Caco-2 (cell line): ENCODE measurements at places on chromosomes 13 and 19. TPM values are rescaled to one million over a fixed set of nuclear protein-coding genes. Genes with fewer than 3 reads are reported as not detected.
A peak's percentile ranks its signal among the peaks of the same experiment; 100 is the strongest.

DNA sequence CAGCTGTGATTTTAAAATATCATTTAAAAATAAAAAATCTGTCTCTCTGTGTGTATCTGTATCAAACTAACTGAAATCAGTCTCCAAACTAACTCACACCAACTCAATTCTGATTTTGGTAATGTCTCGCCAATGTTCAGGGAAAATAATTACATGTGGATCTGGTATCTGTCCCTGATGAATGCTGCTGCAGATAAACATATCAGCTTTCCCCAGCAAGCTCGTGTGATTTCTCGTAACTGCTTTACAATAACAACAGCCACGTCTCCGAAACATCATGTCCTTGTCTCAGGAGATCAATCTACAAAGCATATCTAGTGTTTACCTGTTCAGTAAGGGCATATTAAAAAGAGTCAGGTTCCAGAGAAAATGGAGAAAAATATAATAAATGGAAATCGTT lies 129.0 kb downstream of the IRS2 start:
- no peak for DNase-seq

DNA sequence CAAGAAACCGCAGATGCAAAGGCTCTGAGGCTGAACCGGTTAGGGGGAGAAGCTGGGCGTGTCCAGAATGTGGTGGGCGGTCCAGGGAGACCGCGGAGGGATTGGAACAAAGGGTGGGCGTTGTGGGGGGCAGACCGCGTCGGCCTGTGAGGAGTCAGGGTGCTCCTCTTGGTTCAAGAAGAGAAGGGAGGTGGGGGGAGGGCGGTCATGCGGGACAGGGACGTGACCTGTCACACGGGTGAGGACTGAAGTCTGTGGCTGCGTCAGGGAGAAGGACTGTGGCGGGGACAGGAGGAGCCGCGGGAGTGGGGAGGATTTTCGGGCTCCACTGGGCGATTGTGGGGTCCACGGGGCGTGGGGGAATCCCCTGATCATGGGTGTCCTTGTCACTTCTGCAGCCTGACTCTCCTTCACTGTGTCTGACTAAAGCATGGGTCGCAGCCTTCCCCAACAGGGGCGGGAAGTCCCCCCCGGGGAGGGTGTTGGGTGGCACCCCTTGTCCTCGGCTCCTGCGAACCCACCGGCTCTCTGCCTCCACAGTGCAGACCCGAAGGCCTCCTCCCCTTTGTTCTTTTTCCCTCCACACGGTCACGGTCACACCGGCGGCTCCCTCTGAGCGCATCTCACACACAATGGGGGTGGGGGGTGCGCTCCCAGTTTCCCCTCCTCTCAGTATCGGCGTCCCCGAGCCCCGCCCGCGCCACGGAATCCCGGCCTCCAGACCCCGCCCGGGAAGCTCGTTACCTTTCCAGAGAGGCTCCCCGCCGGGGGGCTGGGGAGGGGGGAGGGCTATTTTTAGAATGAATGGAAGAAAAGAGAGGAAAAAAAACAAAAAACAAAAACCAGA lies 16.4 kb upstream of the KCNN1 start:
- no peak for DNase-seq

GRCh38 chr13:31827707-31828106 lies 88.4 kb downstream of the RXFP2 start:
- DNase-seq = no peak

DNA sequence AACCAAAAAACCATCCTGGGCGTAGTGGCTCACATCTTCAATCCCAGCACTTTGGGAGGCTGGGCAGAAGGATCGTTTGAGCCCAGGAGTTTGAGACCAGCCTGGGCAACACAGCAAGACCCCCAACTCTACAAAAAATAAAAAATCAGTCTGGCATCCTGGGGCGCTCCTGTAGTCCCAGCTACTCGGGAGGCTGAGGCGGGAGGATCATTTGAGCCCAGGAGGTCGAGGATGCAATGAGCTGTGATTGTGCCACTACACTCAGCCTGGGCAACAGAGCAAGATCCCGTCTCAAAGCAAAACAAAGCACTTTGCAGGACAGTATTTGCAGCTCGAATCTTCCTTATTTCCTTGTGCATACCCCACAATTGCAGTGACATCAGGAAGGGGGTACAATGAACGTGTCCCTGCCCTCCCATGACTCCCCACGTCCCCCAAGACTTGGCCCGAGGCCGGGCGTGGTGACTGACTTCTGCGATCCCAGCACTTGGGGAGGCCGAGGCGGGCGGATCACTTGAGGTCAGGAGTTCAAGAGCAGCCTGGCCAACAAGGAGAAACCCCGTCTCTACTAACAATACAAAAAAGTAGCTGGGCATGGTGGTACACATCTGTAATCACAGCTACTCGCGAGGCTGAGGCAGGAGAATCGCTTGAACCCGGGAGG lies 870 bp downstream of the NDUFB7 start:
- no peak for DNase-seq

- DNase-seq = peak; percentile 59
Measured at GRCh38 chr13:97448503-97449251, 14.7 kb downstream of the RAP2A start.

DNA sequence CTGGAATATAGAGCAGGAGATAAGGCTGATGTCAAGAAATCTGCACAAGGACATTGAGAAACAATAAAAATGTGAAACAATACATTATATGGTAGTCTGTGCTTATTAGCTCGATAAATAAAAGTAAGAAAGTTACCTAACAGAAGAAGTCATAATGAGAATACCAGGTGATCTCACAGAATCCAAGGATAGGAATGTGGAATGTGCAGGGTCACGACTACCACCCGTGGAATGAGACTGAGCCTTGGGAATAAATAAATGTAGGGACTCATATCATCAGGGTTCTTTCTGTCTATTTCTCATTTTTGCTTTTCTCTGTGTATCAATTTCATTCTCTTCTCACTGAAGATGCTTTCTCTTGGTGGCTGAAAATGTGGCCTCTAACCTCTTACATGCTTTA lies 26.0 kb upstream of the KBTBD7 start:
- no peak for DNase-seq

DNA sequence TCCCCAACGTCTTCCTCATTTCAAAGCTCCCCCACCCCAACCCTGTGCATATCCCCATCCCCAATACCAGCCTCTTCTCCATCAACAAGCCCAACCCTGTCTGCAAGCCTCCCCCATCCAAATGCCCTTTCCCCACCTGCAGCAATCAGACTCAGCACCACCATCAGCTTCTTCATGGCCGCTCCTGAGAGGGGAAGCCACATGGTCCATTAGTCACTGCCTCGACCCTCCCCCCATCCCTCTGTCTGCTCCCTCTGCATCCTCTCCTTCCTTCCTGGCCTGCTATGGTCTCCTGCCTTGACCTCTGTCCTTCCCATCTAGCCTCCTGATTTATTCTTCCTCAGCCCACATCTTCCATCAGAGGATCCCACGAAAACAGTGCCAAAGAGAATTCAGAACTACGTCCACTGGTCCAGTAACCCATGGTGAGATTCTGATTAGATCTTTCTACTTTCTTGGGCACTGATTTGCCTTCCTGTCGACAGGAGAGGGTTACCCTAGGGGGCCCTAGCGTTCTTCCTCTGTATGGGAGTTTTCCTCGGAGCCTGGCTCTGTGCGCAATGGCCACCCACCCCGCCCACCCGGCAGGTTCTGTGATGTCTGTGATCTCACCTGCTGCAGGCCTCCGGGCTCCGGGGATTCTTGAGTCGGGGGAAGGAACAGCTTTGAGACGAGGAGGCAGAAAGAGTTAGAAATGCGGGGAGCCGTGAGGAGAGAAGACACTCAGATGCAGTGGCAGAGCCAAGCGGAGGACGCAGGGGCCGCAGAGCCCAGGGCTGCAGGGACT lies 1.3 kb downstream of the KLK6 start:
- no peak for DNase-seq

DNA sequence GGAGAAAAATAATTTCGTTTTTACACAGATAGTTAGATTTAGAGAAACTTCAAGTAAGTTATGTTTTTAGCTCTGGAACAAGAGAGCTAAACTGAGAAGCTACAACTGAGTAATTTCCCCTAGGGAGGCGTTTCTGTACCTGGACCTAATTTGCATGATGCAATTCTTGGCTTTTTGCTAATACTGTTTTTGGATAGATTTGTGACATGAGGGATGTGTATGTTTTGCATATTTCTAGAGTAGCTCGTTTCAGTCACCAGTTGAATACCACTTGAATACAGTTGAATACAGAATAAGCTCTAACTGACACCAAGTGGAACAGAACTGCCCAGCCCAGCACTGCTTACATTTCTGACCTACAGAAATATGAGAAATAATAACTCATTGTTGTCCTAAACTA lies 1227.9 kb upstream of the SPRY2 start:
- DNase-seq = no peak

- peak; percentile 73 for DNase-seq
Measured at GRCh38 chr13:98746968-98747367, 5.5 kb downstream of the SLC15A1 start.

DNA sequence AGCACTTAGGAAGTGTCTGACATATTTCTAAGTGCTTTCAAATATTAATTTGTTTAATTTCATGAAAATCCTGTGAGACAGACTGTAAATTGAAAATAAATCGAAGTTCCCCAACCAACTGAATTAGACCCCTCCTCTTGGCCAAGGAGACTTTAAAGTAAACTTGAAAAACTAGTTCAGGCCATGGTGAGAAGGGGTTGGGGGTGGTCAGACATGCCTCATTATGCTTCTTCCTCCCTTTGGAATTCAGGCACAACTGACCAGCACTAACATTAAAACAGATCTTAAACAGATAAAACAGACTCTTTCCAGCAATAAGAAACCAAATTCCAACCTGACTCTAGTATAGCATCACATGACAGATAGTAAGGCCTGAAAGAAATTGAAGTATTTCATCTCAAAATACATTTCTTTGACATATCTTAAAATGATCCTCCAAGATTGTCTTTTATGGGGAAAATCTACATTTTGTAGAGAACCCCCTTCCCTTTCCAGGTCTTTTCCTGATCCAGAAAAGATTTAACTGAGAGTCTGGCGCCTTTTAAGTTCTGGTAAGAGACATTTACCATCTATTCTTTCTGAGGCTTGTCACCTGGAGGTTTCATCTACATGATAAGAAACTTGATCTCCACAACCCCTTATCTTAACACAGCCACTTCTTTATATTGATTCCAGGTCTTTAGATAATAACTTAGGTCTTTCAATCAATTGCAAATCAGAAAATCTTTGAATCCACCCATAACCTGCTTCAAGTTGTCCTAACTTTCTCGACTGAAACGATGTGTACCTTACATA lies 336.5 kb downstream of the PCDH20 start:
- no peak for DNase-seq

- DNase-seq = no peak
Measured at GRCh38 chr13:24911133-24911908, 147.4 kb downstream of the RNF17 start.

The ICAM4 gene
- total RNA-seq = 9.0 and 9.4 TPM in 2 replicates

The RGS9BP gene
- total RNA-seq = 0.75 and 1.0 TPM in 2 replicates

The NCAN gene
- not detected in 2 replicates for total RNA-seq

The TPGS1 gene
- 11.5 and 14.9 TPM in 2 replicates for total RNA-seq

The PGLYRP2 gene
- total RNA-seq = not detected in 2 replicates

The IGSF23 gene
- 3.9 and 6.8 TPM in 2 replicates for total RNA-seq
